Hepatocyte (in vitro differentiated cells): ENCODE measurements at places on chromosomes 3 and 15.

DNA sequence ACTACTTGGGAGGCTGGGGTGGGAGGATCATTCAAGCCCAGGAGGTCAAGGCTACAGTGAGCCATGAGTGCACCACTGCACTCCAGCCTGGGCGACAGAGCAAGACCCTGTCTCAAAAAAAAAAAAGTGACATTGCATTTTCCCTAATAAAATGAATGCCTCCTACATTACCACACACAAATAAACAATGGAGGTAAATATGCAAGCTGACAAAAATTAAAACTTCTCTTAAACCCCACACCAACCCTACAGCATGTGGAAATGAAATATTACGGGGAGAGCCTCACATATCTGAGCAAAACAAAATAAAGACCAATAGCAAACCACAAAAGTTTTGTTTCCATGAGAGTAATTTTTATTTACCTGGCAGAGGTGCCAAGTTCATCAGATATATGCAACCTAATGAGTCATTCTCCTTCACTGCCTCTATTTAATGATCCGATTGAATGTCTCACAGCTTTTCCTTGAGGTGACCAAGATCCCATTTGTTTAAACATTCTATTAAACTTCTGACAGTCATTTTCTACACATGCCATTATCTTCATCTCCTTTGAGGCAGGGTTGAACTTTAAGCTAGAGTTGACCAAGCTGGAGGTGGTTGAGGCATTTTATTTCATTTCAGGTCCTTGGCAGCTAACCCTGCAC, 9.4 kb upstream of the CAV3 start:
- H3K4me1 ChIP-seq: no peaks in the 10 kb centered on the region
- H3K27ac ChIP-seq: no peak overlapping the region
- H3K27me3 ChIP-seq: no peaks in the 10 kb centered on the region
- no peaks in the 10 kb centered on the region for H3K36me3 ChIP-seq

DNA sequence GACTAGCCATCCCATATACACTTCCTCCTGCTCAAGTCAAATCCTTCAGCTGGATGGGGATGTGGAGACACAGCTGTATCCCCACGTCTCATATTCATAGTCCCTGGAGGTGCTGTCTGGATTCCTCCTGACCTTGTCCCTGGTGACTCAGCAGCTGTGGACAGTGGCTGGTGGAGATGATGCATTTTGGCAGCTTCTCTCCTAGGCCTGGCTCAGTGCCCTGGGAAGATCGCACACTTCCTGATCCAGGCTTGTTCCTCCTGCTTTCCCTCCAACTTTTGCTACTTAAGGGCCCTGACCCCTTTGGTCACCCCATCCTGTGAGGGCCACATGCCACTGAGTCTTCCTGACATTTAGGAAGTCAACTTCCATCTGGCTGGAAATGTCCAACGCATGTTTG, 44.4 kb downstream of the ADAMTSL3 start:
- no peak overlapping the region for H3K4me3 ChIP-seq
- H3K27me3 ChIP-seq: no peaks in the 10 kb centered on the region
- H3K4me1 ChIP-seq: peaks cover 16% of the 10 kb centered on the region
- H3K36me3 ChIP-seq: no peaks in the 10 kb centered on the region
- DNase-seq: peak; percentile 7

- no peaks in the 10 kb centered on the region for H3K27me3 ChIP-seq
- DNase-seq: no peak
- no peak overlapping the region for H3K27ac ChIP-seq
- H3K4me3 ChIP-seq: no peak overlapping the region
These were observed 311.5 kb downstream of the TLE3 start for GRCh38 chr15:69786136-69786701.

DNA sequence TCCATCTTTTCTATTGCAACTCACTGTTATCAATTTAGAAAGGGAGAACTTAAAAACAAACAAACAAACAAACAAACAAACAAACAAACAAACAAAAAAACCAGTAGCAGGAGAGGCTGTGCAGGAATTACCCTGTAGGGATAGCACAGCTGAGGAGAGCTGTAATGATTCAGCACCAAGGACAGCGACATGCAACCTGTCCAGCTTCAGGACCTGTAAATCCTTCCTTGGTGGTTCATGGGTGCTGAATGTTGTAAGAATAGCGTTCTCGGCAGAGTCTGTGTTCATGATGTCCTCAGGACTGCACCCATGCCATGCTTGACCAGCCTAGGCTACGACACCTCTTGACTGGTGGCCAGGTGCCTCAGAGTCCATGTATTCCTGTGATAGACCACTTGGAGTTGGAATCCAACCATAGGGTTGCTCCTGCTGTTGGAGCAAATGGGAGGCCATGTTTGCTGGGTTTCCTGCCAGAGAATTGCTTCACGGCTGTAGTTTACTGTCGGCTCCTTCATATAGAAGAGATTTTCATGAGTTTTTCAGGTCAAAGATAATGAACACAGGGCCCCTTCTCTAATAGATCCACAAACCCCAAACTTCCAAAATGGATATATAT, 65.9 kb downstream of the CACNA2D3 start:
- H3K4me1 ChIP-seq: no peaks in the 10 kb centered on the region
- no peak overlapping the region for H3K4me3 ChIP-seq
- peak; percentile 90 for DNase-seq
- H3K36me3 ChIP-seq: no peaks in the 10 kb centered on the region

GRCh38 chr3:38528457-38528856, 32.3 kb downstream of the EXOG start:
- H3K27me3 ChIP-seq: no peaks in the 10 kb centered on the region
- DNase-seq: no peak
- no peaks in the 10 kb centered on the region for H3K36me3 ChIP-seq
- H3K27ac ChIP-seq: no peak overlapping the region
- H3K4me3 ChIP-seq: no peak overlapping the region
- no peaks in the 10 kb centered on the region for H3K4me1 ChIP-seq

DNA sequence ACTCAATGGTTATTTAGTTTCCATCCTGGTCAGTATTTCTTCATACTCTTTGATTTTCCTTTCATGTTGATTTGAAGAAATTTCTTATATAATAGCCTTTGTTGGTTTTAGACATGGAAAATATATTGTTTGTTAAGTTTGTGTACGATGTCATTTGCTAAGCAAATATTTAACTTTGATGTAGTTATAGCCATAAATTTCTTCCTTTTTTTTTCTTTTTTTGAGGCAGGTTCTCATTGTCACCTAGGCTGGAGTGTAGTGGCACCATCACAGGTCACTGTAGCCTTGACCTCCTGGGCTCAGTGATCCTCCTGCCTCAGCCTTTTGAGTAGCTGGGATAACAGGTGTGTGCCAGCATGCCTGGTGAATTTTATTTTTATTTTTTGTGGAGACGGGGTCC, 51.4 kb downstream of the NMD3 start:
- no peaks in the 10 kb centered on the region for H3K36me3 ChIP-seq
- no peaks in the 10 kb centered on the region for H3K27me3 ChIP-seq
- no peak overlapping the region for H3K4me3 ChIP-seq
- peaks cover 10% of the 10 kb centered on the region for H3K4me1 ChIP-seq
- no peak for DNase-seq
